T-helper 17 cell (primary cell): ENCODE measurements at places on chromosomes 1 and 21. TPM values are rescaled to one million over a fixed set of nuclear protein-coding genes. Genes with fewer than 3 reads are reported as not detected.

GRCh38 chr1:59900640-59901039, 25.9 kb downstream of the CYP2J2 start:
- H3K4me3 ChIP-seq, result no peak overlapping the region
- DNase-seq, result no peak
- H3K27ac ChIP-seq, result no peak overlapping the region
- peaks cover 3% of the 10 kb centered on the region for H3K36me3 ChIP-seq

- no peaks in the 10 kb centered on the region for H3K27me3 ChIP-seq
- no peak overlapping the region for H3K4me3 ChIP-seq
- DNase-seq, result no peak
- no peaks in the 10 kb centered on the region for H3K36me3 ChIP-seq
- no peak overlapping the region for H3K27ac ChIP-seq
Measured at GRCh38 chr1:73910466-73910865, 287.5 kb downstream of the LRRIQ3 start.

EYA3 gene
- 12.5 TPM for total RNA-seq

FCGR3A gene
- 0.31 TPM for total RNA-seq

GJA4 gene
- 0.55 TPM for total RNA-seq

RIMKLA gene
- 0.07 TPM for total RNA-seq
